ENCODE measurements at places on chromosomes 4 and X.
A peak's percentile ranks its signal among the peaks of the same experiment; 100 is the strongest.

- DNase-seq = no peak
Measured at GRCh38 chr4:128570387-128570975, 239.0 kb upstream of the JADE1 start.

GRCh38 chr4:59818656-59819055 lies 1381.5 kb upstream of the ADGRL3 start:
- DNase-seq = no peak

DNA sequence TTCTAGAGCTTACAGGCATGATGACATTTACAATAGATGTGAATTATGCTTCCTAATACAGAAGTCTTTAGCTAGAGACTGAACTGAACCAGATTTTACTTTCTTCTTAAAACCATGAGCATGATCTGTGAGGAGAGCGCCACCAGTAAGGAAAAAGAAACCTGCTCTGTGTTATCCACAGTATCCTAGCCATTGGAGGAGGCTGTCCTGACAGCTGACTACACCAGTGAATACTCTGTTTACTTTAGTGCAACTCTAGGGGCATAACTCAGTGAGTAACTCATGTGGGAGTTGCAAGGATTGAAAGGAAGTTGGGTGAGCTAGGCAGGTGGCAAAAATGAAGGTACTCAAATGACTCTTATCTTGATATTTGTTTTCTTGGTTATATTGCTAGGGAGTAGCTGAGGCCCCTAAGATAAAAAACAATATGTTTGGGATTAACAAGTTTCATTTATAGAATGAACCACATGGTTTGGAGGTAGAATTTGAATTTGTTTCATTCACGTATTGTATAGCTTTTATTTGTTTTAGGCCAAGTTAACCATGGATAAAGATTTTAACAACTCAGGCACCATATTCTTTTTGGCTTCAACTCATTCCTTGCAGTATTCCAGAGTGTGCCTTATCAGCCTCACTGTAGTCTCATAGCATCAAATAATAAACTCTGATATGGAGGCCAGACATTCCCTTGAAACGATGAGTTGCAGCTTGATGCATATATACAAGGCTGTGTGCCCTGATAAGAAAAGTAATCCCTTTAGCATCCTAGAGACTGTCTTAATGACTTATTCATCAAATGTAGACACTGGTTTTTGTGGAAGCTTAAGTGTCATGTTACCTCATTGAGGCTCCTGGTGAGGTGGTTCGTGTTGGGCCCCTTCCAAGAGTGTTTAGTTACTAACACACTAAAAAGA lies 2.5 kb downstream of the BMP3 start:
- no peak for DNase-seq

- peak; percentile 79 for DNase-seq
Measured at GRCh38 chr4:139815778-139816601, 150.4 kb downstream of the MGST2 start.
